ENCODE measurements at places on chromosomes 16 and 17.
A peak's percentile ranks its signal among the peaks of the same experiment; 100 is the strongest.

DNA sequence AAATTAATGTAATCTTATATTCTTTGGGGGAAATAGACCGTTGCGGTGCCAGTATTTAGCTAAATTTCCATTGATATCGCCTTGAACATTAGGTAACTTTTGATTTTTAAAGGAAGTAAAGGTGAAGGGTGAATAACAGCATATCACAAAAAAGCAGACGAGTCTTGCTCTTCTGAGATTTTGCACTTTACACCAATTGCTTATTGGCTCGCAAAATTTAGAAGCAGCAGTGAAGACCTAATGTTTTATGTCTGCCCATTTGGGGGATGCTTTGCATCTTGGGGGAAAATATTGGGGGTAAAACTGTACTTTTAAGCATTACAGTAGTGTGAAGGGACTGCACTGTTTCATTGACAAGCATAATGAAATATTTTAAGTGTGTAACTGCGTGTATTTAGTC is 934 bp downstream of the MAP2K6 start:
- DNase-seq = no peak

DNA sequence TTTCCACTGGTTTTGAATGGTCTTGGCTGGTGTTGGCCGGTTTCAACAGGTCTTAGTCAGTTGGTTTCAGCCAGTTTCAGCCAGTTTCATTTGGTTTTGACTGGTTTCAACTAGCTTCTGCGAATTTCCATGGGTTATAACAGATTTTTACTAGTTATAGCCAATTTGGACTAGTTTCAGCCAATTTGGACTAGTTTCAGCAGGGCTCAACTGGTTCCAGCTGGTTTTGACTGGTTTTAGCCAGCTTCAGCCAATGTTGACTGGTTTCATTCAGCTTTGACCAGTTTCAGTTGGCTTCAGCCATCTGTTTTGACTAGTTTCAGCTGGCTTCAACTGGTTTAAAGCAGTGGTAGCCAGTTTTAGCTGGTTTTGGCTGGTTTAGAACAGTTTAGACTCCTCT is 432.6 kb downstream of the UTP18 start:
- DNase-seq = no peak

DNA sequence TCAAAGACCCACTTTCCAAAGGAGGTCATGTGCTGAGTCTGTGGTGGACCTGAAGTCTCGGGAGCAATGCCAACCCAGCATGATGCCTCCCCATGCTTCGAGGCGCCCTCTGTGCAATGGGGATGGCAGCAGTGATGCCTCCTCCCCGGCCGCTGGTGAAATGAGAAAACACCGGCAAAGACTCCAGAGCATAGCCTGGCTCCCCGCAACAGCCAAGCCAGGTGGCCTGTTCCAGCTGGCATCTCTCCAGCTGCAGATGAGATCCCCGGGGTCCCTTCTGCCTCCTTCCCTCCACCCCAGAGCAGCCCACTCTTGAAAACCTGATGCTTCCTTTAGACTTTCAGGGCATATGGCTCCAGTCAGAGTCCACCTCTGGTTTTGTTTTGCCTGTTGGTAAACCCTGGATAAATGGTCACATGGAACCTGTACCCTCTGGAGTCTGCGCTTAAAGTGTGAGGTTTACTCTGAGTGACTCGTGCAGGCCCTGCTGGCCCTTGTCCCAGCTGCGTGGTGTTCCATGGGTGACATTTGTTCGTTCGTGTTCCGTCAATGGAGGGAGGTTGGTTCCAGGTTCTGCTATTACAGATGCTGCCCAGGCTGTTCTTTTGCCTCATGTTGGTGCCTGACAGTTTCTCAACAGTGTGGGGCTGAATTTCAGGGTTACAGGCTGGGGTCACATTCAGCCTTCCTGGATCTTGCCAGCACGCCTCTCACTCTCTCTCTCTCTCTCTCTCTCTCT is 181.8 kb upstream of the CIBAR2 start:
- DNase-seq = no peak

GRCh38 chr16:50573947-50574744 is 25.9 kb downstream of the NKD1 start:
- no peak for DNase-seq

GRCh38 chr16:82419332-82419731 is 207.4 kb upstream of the CDH13 start:
- DNase-seq = no peak

DNA sequence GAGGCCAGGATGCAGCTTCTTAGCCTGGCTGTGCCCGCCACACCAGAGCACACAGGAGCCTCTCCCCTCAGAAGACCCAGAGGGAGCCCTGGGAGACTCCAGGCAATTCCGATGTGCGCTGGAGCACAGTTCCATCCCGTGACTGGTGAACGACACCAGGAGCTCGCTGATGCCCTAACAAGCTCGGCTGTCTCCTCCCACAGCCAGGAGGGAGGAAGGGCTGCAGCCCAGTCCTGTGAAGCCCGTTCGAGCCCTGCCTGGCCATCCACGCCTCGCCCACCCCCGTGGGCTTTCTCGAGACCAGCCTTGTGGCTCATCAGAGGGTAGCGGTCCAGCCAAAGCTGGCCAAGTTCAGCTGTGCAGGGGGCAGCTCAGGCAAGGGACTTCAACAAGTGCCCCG is 21.8 kb upstream of the RASD1 start:
- no peak for DNase-seq

GRCh38 chr17:4154201-4154600 is 11.2 kb downstream of the CYB5D2 start:
- DNase-seq = peak; percentile 21

- DNase-seq = no peak
These were observed 13.7 kb downstream of the CLCN7 start for GRCh38 chr16:1461146-1461545.

GRCh38 chr17:82355770-82356427 is 3.1 kb upstream of the TEX19 start:
- DNase-seq = no peak

GRCh38 chr16:58306327-58306726 is 11.5 kb upstream of the PRSS54 start:
- DNase-seq = no peak

GRCh38 chr17:4744999-4745969 is 5.6 kb upstream of the CXCL16 start:
- DNase-seq = no peak

- no peak for DNase-seq
These were observed 119.5 kb downstream of the AATF start for GRCh38 chr17:37068266-37068665.

DNA sequence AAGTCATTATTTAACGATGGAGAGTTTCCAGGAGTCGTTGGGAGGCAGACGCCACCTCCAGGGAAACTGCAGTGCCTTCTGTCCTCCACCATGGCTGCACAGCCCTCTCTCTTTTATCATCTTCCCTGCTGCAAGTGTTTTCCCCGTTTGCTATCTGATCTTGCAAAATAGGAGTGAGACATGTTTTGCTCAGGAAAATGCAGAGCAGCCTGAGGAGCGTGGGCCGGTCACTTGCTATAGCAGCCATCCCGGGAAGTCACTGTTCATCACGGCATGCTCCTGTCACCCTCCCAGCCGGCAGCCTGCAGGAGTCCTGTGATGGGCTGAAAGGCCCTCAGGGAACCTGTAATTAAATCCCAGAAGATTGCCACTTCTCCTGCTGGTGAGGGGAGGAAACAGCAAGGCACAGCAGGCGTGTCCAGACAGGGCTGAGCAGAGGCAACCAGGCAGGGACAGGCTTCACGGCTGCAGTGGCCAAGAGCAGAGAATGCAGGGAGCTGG is 143.1 kb downstream of the GSG1L start:
- no peak for DNase-seq

DNA sequence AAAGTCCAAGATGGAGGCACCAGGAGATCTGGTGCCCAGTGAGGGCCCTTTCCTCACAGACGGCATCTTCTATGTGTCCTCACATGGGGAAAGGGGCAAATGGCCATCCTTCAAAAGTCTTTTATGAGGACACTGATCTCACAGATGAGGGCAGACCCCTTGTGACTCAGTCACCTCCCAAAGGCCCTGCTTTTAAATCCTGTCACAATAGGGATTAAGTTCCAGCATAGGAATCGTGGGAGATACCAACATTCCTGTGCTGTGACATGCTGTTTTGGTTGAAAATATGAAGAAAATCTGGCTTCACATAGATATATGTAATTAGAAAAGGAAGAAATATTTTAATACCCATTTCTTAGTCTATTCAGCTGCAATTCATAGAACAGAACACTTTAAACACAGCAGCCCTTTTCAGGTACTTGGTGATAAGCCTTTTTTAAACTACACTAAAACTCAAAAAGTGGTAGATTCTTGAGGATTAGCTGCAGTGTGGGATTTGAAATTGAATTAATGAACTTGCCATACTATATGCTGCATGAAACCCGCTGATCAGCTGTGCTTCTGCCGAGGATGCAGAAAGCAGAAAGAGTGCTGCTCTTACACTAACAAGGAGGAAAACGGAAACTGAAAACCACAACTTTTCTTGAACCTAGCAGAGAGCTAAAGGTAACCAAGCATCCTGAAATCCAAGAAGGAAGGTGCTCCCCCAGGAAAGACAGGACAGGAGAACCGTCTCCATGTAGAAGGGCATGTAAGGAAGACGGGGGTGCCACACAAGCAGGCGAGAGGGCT is 32.7 kb downstream of the VPS53 start:
- DNase-seq = no peak

- DNase-seq = no peak
These were observed 711.8 kb downstream of the WWOX start for GRCh38 chr16:78811247-78811646.

- DNase-seq = no peak
These were observed 294.9 kb upstream of the FOXF1 start for GRCh38 chr16:86215233-86215978.

- no peak for DNase-seq
These were observed 4.2 kb upstream of the SNAI3 start for GRCh38 chr16:88690341-88691128.

GRCh38 chr17:35283767-35284166 is 40.9 kb downstream of the SLFN5 start:
- DNase-seq = no peak

DNA sequence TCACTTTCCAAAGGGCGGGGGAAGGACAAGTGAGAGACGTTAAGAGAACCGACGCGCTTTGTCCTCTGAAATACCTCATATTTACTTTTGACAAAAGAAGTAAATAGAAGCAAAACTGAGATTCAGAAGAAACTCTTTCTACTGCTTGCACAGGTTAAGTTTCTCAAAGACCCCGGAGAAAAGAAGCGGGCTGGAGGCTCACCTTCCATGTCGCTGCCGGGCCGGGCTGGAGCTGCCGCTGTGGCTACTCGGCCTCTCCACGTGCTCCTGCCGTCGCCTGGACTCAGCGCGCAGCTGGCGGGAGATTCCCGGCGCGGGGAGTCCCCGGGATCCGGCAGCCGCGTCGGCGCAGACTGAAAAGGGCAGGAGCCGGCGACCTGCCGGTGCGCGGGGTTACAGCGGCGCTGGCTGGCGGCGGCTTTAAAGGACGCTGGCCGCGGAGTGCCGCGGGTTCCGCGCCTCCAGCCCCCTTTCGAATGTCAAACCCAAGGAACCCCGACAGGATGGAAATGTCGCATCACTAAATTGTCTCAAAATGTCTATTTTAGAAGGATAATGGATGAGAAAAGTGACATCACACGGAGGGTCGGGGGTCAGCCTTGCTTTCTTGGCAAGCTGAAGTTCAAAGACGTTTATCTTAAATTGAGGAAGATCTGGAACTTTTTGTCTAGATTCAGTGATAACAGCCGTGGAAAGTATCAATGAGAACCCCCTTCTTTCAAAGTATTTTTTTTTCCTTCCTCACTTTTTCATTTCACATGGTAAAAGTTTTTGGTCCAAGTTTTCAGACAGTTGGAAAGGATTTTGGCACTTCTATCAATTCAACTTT is at the start of gene IKZF3:
IKZF3 (minus strand) TSS at position 395 of the 829 bp plus-strand sequence; CDS start at position 209, 186 bp downstream.
- peak; percentile 82 for DNase-seq

DNA sequence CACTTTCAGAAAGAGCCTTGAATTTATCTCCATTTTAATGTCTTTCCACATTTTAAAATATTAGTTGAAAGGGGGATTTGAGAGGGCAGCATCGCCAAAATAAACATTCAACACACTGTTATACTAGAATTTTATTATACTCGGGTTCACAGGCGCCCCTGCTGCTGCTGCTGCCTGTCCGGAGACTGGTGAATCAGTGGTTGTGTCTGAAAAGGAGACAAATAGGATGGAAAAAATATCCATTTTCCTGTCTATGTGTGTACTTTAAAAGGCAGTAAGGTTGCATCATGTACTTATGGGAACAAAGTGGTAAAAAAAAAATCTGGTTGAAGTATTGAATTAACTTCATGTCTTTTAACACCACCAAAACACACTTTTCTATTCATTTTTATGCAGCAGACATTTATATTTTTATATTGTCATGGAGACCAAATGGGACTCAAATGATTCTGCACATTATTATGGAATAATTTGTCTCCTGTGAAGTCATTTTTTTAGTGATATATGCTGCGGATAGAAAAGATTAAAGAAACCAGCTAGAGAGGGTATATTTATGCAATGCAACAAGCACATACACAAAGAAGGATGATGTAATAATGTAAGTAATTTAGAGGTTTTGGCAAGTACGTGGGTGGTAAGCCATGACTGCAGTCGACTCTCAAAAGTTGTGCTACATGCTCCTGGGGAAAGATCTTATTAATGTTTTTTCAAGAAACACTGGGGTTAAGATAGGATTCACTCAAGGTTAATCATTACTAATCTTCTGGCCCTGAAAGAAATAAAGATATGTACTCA is 759.0 kb upstream of the SOX9 start:
- DNase-seq = no peak

DNA sequence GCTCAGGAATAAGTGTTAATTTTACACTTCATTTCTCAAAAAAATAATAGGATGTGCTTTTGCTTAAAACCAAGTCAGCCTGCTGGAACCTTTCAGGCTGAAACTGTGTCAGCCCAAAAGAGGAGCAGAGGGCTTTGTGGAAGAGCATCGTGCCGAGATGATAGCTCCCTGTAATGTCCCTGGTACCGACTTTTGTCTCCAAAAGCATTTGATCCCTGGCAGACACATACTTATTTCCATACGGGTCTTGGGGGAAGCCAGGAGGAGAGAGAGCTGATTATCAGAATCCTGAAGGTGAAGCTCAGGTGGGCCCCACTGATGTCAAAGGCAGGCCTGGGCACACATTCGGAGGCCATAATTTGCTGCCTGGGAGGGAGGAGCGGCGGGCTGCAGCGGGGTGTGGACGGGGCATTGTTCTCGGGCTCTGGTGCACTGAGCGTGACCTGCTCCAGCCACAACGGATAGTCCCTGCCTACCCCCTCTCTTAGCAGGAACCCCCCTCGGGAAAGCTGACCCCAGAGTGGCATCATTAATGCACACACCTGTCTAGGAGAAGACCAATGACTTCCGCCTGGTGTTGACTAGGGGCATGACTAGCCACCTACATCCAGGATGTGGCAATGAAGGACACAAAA is 155.9 kb downstream of the C16orf78 start:
- no peak for DNase-seq

GRCh38 chr16:87028481-87029320 is 288.5 kb downstream of the C16orf95 start:
- DNase-seq = no peak

DNA sequence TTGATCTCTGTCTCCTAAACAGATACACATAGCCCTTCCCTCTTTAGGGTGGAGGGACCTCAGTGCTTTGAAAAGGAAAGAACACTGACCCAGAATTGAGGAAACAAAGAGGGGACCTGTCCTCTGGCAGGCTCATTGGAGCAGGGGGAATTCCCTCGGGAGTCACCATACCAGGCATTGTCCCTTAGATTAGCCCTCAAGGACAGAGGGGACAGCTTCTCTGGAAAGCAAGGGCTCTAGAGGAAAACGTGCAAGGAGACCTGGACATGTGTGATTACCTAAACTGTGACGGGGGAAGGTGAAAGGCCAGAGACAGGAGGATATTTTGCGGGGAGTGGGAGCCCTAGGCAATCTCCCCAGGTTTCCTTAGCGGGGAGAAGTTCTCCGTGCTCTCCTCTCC is 7.6 kb upstream of the FZD2 start:
- DNase-seq = no peak

Measured in GM13976 (cell line).